Tongue (tissue), 3 donors: ENCODE measurements at places on chromosomes 5 and 9. TPM values are rescaled to one million over a fixed set of nuclear protein-coding genes. Genes with fewer than 3 reads are reported as not detected.

Gene OGN
- 195 TPM for total RNA-seq

Gene SPAG8
- 3.7 TPM for total RNA-seq

Gene NR5A1
- not detected for total RNA-seq

Gene TAS2R1
- total RNA-seq, result not detected

Gene LCN2
- 19.7 TPM for total RNA-seq

Gene PROB1
- total RNA-seq, result 30.6 TPM

- DNase-seq, result no peak
These were observed 350.5 kb upstream of the WWC1 start for GRCh38 chr5:167940911-167941310.

DNA sequence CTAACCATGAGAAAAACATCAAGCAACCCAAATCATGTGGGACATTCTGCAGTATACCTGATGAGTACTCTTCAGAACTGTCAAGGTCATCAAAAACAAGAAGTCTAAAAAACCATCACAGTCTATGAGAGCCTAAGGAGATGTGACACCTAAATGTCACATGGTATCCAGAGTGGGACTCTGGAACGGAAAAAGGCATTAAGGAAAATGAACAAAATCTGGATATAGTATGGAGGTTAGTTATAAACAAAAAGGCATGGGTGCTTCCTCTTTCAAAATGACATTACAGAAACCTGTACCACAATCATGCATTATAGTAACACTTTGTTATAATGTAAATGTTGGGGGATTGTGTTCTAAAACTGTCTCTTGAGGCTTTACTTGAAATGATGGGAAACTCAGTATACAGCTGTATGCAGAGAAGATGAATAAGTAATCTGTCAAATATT lies 47.4 kb downstream of the PRKACG start:
- DNase-seq, result no peak

DNA sequence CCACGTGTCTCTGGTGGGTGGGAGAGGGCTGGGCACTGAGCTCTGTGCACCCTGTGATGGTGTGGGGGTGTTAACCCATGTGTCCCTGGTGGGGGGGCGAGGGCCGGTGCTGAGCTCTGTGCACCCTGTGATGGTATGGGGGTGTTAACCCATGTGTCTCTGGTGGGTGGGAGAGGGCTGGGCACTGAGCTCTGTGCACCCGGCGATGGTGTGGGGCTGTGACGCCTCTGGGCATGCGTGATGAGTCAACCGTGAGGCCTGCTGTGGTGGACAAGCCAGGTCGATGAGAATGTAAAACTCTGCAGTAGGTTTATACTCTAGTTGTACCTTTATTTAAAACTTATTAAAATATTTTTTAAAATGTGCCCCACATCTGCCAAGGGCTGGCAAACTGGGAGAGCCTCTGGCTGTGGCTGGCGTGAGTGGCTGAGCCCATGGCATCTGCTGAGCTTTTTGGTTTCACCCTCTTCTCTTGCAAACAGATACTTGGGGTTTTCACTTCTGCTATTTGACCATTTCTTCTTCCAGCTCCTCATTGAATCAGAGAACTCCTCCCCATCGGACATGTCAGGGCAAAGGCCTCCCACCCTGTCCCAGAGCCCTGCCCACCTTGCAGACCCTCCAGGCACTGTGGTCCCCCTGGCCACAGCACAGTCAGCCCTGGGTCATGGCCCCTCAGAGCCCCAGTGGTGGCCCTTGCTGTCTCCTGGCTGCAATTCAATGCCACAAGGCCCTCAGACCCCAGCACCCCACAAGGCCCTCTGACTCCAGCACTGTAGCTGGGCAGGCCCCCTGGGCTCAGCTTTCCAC lies 18.5 kb upstream of the EXOC3 start:
- no peak for DNase-seq

- DNase-seq, result peak; percentile 44
These were observed 281.7 kb downstream of the PARP8 start for GRCh38 chr5:50947906-50948683.

- DNase-seq, result peak; percentile 30
These were observed 415.8 kb downstream of the SPATA31D1 start for GRCh38 chr9:82404196-82404870.

DNA sequence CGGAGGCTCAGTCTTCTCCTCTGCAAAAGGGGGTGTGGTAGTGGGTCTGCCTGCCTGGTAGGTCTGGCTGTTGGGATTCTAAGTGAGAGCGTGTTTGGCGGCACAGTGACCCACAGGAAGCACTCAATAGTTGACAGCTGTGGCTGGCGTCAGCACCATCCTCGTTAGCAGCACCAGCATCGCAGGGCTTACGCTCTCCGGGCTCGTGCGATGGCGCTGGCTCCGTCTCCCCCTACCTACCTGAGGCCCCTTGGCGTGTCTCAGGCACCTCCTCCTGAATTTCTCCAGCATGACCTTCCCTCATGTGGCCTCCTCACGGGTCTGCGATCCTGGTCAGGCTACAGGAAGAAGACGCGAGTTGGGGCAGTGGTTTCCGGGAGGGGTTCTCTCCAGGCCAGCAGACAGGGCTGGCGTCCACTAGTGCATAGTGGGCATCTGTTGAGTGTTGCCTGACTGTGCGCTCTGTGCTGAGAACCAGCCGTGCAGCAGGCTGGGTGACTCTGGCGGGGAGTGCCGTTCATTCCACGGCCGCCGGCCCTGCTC lies 66.9 kb downstream of the HMCN2 start:
- DNase-seq, result peak; percentile 58

GRCh38 chr5:167050568-167051401 lies 1240.7 kb upstream of the WWC1 start:
- DNase-seq, result no peak

DNA sequence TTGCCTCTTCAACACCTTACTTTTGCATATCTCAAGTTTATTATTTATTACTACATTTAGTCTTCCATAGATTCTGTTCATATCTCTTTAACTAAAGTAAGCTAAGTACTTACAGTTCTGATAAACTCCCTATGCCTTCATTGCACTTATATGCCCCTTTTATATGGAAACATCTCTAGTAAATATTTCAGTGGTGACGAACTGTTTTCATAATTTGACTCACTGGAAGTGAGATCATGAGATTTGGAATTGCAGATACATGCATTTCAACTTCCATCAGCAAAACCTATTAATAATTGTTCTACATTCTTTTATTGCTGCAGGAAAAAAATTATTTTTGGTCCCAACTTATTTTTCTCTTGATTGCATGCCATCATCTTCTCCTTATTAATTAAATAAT lies 263.5 kb downstream of the CD180 start:
- no peak for DNase-seq

DNA sequence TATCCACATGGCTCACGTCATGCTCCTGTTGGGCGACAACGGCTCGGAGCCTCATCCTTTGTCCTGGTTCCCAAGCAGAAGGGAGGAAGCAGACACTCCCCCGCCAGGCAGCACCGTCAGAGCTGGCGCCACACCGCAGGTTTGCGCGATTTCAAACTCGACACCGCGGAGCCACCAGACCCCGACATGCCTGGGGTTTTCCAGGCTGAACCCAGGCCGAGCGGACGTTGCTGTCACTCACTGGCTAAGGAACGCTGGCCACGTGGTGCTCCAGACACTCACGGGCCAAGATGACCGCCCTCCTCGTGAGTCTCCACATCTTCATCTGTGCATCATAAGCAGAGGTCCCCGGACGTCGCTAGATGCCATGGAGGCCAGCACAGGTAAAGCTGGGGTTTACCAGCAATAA lies 9.0 kb downstream of the TERT start:
- no peak for DNase-seq

DNA sequence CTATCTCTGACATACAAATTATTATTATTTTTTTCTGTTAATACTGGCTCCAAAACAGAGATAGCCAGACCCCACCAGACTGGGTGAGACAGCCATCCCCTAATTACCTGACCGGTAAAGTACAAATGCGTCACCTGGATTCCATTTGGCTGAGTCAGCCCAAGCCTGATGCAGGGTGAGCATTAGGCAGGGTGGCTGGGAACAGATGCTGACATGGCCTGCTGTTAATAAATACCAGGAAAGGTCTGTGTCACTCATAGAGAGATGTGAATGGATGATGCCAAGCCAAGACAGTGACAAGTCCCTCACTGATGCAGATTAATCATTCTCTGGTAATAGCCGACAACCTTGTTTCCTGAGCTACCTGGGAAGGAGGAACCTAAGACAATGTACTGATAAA lies 183.5 kb downstream of the TRIM32 start:
- DNase-seq, result no peak

DNA sequence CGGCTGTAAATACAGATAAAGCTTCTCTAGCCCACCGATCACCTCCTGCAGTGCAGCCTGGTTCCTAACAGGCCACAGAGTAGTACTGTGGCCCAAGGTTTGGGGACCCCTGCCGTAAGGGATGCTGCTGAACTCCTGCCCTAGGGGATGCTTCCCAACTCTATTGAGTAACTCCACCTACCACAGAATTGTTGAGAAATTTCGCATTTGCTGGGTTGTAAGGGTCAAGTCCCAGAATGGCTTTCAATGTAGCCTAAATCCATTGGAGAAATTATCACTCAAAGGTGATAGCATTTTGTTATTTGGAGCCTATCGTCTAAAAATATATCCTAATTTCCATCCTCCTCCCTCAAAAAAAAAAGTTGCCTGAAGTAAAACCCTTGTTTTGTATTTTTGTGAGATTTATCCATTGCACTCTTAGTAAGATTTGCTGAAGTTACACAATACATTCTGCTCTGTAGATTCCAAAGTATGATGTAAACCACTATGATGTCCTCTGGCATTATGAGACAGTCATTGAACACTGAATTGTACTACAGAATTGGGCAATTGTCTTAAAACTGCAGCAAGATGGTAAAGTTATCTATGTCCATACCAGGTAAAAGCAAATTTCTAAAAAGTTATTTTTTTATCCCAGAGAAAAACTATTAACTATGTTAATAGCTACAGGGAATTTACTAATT lies 14.0 kb downstream of the ACTBL2 start:
- no peak for DNase-seq

DNA sequence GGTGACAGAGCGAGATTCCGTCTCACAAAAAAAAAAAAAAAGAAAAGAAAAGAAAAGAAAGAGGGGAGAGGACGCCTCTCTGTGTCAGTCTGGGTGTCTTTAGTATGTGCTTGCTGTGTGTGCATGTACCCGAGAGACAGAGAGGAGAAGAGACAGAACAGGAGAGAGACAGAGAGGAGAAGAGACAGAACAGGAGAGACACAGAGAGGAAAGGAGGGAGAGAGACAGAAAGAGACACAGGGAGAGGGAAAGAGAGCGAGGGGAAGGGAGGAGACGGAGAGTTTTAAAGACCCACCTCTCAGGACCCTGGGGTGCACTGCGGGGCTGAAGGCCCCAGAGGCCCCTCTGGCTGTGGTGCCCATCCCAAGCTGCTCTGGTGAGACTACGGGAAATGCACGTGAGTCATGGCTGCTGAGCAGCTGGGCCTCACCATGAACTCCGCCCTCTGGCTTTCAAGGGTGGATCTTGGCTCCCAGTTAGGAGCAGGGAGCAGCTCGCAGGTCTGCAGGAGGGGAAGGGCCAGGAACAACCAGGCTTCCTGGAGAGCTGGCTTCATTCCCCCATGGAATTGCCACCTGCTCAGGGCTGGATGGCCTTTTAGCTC lies 7.9 kb downstream of the SLC6A3 start:
- no peak for DNase-seq

- DNase-seq, result no peak
These were observed 19.5 kb downstream of the ANKH start for GRCh38 chr5:14851999-14852526.

- DNase-seq, result no peak
These were observed 5.4 kb downstream of the PTGES2 start for GRCh38 chr9:128121924-128122808.

DNA sequence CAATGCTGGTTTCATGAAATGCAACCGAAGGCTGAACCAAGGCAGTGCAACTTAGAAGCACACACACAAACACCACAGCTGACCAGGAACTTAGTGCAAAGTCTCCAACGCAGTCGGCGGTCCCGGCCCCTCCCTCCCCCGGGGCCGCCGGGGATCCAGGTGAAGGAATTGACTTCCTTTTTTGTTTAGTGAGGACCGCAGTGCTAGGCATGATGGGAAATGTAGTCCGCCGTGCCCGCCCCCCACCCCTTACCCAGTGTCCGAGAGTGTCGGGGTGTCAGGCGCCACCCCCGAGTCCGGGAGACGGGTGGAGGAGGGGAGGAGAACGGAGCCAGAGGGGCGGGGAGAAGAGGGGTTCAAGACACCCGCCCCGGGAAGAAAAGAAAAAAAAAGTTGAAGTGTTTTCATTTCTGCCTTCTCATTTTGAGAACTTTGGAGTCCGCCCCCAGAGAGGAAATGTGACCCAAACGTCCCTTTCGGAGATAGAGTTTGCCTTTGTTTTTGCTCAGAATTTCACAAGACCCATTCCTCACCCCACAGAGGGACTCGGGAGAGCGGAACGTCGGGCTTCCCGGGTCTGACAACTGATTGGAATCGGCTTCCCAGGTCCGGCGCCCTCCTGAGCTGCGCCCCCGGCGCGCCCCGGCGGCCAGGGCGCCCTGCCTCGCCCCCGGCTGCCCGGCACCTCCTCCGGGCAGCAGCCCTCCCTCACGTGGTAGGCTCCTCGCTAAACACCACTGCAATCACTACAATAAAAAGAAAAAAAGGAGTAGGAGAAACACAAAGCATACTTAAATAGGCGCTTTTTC lies 2.0 kb downstream of the IER5L start:
- DNase-seq, result peak; percentile 94

DNA sequence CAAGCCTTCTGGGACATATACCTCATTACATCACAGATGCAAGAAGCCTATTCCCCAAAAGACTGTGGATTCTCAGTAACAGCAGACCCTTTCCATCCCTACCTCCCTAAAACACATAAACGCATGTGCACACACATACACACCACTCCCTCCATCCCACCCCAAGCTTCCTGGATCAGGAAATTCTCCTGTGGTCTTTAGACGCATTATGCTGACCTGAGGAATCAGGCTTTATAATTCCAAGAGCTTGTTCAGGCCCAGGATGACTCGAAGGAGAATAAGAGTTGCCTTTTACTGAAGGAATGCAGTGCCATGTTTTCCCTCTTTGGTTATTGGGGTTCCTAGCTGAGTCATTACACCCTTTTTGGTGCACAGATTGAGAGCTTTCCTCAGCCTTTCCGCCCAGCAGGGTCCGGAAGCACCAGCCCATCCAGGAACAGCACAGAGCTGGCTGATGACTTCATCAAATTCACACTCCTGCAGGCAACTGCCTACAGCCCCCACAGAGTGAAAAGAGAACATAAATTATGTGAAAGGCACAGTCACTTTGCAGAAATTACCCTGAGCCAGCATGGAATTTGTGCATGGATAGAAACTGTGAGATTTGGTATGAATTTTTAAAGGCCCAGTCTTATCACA lies 385.0 kb upstream of the TRPC7 start:
- no peak for DNase-seq

DNA sequence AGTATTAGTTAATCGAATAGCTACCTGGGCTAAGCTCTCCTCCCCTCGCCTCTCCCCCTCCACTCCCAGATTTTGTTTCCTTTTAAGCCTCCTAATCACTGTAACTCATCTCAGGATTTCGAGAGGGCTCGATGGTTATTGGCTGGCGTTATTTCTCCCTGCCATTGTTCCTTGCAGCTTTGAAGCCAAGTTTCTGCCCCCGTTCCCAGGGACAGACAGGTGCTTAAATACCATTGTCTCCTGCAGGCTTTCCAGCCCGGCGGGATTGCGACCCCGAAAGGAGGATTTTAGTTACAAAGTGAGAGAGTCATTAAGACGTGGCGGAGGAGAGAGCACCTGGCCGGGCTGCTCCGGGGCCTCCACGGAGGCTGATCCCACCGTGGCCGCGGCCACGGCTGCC lies 46.2 kb downstream of the ASS1 start:
- no peak for DNase-seq

GRCh38 chr5:5751498-5751897 lies 329.0 kb downstream of the ICE1 start:
- no peak for DNase-seq
